Activated CD4-positive, alpha-beta T cell treated with anti-CD3 and anti-CD28 coated beads for 48 hours (primary cell): ENCODE measurements at places on chromosomes 5 and 9.

DNA sequence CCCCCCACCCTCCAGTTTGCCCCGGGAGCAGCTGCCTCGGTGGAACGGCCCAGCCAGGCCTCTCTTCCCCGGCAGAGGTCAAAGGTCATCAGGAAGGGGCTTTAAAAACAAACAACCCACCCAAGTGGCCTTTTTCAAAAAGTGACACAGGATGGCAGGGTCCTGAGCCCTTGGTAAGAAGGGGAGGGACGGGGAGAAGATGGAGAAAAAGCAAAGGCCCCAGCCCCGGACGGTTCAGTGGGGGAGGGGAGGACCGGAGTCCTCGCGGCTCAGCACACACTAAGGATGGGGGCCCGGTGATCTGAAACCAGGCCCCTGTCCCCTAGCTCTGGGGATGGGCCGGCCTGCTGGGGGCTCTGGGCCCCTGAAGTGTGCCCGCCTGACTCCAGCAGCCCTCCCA lies 1.1 kb downstream of the PRRX2 start:
- DNase-seq, result no peak

DNA sequence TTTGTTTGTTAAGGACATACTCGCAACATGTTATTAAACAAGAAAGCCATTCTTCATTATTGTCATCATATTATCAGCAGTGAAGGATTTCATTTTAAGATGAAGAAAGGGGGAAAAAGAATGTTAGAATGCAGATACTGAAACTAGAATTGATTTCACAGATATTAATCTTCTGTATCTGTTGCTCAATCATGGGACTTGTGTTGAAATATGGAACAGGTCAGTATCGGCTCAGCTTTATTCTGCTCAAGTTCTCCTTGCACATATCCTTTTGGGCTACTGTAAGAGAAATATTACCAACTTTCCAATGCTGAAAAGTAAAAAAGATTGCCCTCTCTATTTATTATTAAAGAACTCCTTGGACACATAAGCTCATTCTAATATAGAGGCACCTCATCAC lies 13.8 kb upstream of the ANXA1 start:
- no peak for DNase-seq

GRCh38 chr9:132894862-132895835 lies 16.5 kb downstream of the SPACA9 start:
- DNase-seq, result no peak

- no peak for DNase-seq
These were observed 129.5 kb upstream of the CPEB4 start for GRCh38 chr5:173758676-173759075.

DNA sequence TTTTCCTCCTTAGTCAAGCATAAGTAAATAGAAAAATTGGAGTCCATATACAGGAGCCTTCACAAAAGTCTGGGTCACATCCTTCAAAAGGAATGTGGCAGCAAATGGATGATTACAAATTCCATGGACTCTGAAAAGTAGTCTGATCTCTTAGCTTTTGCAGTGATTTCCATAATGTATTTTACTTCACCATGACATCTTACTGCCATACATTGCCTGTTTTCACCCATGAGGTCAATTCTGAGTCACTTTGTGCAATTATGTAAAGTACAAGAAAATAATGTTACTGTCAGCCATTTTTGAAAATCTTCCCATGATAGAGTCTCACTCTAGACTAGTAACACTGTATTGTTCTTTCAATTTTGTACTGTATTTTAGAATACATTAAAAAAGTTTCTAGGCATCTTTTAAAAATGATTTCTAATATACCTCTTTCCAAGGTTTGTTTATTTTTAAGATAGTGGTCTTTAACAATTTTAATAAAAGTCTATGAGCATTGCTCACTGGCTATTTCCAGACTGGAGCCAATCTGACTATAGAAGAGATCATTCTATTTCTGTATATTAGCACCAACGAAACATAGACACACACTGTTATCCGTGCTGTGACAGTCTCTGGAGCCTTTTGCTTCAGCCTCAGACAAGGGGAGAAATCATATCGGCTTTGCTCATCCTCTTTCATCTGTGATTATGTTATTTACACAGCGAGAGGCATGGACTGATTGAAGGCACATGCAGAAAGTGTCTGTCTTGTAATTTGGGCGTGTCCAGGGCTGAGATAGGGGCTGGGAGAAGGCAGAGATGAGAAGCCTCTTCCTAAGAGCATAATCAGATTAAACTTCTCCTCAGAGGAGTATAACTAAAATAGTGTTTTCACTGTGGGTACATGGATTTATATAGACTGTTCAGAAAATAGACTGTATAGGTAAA lies 22.9 kb upstream of the ACTBL2 start:
- no peak for DNase-seq

- DNase-seq, result no peak
These were observed 303.0 kb downstream of the PARP8 start for GRCh38 chr5:50969151-50970031.

DNA sequence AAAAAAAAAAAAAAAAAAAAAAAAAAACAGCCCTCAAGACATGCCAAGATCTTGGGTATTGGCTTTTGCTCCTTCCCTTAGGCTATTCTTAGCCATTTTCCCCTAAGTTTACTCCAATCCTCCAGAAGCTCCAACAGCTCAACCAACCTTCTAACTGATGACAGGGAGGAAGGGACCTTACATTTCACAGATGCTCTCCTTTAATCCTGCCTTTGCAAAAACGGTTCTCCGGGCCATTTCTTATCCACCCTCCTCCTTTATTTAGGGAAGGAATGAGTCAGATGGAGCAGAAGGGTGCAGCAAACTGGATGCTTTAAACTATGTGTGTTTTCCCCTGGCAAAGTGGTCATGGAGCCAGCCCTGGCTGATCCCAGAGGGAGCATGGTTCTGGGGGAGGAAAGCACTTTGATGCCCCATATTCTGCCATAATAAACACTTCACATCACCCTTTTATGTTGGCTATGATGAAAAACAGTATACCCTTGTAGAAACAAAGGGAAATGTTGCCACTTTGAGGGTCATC lies 369.4 kb upstream of the DMAC1 start:
- no peak for DNase-seq

DNA sequence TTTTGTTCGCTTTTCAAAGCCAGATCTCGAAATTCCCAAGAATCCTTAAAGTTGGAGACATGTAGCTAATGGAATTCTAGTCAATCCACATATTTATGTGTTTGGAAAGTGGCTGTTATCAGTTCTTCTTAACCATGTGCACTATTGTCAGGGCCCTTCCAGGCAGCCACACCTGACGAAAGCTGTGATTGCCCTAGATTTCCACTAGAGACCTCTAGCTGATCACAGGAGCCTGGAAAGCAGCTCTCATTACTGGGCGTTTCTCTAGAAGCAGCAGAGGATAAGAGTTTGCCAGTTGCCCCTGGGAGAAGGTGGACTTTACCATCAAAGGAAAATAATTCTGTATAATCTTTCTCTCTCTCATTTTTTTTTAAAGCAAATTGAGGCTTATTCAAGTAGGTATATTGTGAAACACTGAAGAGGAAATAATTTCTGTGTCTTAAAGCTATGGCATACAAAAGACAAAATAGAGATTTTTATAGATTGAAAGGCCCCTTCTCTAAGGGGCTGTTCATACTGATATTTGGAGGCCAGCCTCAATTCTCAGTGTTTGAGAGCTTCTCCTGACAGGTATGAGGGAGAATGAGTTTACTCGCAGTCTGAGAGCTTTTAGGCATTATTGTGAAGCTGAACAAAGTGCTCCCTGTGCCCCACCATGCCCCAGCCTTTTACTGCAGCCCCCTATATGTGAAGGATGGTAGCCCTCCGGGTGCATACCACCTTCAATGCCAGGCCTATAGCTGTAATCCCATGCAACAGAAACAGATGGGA lies 405.4 kb upstream of the ACTBL2 start:
- peak; percentile 8 for DNase-seq

DNA sequence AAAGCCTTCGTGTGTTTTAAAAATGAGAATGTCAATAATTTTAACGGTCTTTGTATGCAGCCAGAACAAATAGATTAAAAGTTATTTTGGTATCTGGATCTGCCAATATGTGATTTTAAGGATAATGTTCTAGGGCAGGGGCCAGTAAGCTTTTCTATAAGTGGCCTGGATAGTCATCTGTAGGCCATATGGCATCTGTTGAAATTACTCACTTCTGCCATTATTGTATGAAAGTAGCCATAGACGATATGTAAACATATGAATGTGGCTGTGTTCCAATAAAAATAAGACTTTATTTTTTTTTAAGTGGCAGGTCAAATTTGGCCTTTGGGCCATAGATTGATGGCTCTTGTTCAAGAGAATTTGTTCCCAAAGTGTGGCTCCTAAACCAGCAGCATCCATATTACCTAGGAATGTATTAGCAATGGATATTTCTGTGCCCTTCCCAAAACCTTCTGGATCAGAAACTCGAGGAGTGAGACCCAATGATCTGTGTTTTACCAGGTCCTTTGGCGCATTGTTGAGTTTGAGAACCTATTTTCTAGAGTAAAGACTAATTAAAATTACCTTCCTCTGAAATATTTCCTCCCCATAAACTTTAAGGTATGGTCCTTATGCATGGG lies 55.9 kb downstream of the C6 start:
- DNase-seq, result no peak

- no peak for DNase-seq
These were observed 234.9 kb upstream of the RIOK2 start for GRCh38 chr5:97417986-97418385.

GRCh38 chr5:2802693-2803365 lies 51.4 kb upstream of the IRX2 start:
- DNase-seq, result no peak

DNA sequence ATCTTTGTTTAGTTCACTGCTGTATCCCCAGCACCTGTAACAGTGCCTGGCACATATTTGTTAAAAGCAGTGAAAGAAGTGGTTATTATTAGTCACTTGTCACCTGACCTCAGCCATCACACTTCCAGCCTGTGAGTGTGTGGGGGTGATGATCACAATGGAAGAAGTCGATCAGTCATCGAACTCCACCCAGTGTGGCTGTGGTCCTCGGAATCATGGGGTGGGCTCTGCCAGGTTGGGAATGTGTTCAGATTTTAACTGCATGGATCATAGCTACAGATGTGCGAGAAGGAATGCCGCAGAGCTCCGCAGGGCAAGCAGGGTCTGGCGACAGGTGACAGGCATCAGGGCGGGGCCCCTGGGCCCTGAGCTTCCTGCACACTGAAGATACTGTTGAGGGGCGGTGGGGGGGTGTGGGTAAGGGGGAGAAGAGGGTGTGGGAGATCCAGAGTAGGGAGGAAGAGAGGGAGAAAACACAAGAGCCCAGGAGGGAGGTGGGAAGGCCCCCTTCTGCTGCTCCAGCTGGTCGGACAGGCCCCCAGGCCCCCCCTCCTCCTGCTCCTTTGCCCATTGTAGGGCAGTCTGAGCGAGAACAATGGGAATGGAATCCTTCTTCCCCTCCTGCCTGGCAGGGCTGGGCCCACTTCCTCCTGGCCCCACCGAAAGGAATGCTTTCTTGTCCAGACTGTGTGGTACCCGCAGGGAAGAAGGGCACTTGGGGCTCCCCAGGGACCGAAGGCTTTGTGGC lies 89.6 kb downstream of the SPRY4 start:
- DNase-seq, result peak; percentile 47

GRCh38 chr5:179307013-179307800 lies 38.1 kb downstream of the ADAMTS2 start:
- no peak for DNase-seq

- no peak for DNase-seq
These were observed at the start of gene PAEP for GRCh38 chr9:135561391-135562234. PAEP (plus strand) TSS chr9:135561756.

- DNase-seq, result peak; percentile 52
These were observed 54.1 kb downstream of the USP20 start for GRCh38 chr9:129889122-129889940.

GRCh38 chr9:132485393-132485792 lies 75.4 kb downstream of the CFAP77 start:
- DNase-seq, result no peak

- DNase-seq, result peak; percentile 59
These were observed 10.6 kb upstream of the CXXC5 start for GRCh38 chr5:139637438-139638089.

- no peak for DNase-seq
These were observed 141.4 kb downstream of the TMEM38B start for GRCh38 chr9:105835721-105836120.

DNA sequence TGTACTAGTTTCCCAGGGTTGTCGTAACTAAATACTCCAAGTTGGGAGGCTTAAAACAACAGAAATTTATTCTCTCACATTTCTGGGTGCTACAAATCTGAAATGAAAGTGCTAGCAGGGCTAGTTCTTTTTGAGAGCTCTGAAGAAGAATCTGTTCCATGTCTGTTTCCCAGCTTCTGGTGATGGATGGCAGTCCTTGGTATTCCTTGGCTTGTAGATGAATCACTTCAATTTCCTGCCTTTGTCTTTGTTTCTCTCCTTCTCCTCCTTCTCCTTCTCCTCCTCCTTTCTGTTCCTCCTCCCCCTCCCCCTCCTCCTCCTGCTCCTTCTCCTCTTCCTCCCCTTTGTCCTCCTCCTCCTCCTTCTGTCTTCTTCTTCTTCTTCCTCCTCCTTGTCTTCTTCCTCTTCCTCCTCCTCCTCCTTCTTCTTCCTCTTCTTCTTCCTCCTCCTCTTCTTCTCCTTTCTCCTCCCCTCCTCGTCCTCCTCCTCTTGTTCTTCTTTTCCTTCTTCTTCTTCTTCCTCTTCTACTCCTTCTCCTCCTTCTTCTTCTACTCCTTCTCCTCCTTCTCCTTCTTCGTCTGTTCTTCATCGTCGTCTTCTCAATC lies 104.7 kb upstream of the ANKRD55 start:
- no peak for DNase-seq

GRCh38 chr9:137986268-137987099 lies 108.9 kb downstream of the CACNA1B start:
- no peak for DNase-seq

GRCh38 chr5:148559461-148559860 lies 94.9 kb downstream of the HTR4 start:
- no peak for DNase-seq

- no peak for DNase-seq
These were observed 8.6 kb downstream of the TLN1 start for GRCh38 chr9:35723426-35723825.

GRCh38 chr9:80175286-80176150 lies 603.8 kb downstream of the TLE4 start:
- DNase-seq, result peak; percentile 13

DNA sequence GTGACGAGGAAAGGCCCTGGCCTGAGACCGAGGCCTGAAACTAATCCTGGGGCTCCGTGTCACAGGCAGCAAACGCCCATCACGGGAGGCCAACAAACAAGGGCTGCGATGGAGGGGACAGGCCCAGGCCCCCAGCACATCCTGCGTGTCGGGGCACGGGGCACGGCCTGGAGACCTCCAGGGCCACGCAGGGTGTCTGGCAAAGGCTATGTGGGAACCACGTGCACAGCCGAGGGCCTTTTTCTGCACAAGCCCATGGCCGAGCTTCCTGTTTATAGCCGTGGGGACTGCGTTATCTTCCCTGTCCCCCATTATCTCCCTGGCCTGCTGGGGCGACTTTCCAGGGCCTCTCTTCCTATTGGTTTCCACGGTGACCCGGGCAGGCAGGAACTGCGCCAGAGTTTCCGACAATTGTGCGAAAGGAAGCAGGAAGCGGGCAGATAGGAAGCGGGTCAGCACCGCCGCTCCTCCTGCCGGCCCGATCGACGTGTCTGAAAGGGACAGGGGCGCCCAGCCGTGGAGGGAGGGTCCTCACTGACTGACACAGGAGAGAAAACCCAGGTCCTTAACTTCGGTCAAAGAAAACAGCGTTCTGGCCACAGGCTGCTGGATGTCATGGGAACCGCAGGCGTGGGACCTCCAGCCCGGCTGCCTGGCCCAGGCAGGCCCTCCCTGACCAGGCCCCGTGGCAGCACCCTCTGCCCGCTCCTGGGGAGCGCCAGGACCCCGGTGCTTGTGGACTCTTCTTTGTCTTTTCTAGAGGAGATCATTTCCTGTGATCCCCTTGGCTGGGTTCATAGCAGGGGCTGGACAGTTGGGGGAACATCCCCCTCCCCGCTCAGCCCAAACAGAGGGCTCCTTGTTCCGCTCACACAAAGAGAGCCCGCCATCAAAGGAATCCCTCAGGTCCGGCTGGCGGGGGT lies 29.1 kb upstream of the SEC16A start:
- no peak for DNase-seq
